Mesenchymal stem cell (in vitro differentiated cells and primary cell): ENCODE measurements at places on chromosomes 16 and 17.
A peak's percentile ranks its signal among the peaks of the same experiment; 100 is the strongest.

- no peak for DNase-seq
Measured at GRCh38 chr16:80107900-80108299, 432.9 kb upstream of the DYNLRB2 start.

DNA sequence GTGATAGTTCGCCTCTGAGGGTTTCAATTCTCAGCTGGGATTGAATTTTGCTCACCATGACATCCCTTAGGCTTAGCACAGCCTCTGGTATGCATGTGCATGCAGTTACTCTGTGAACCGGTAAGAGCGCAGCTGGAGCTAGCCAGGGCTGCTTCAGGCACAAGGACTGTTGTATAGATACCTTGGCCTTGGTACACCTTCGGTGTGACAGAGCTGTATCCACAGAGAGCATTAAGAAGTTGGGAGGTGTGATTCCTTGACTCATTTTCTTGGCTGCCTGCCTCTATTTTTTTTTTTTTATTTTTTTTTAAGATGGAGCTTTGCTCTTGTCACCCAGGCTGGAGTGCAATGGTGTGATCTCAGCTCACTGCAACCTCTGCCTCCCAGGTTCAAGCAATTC lies 2.2 kb upstream of the NUTF2 start:
- peak; percentile 46 for DNase-seq

GRCh38 chr16:24125214-24125613 lies 130.9 kb upstream of the CACNG3 start:
- no peak for DNase-seq

- DNase-seq = peak; percentile 83
Measured at GRCh38 chr17:1730326-1731193, 6.1 kb downstream of the WDR81 start.

GRCh38 chr16:19555938-19556771 lies 652 bp downstream of the VPS35L start:
- DNase-seq = peak; percentile 90

GRCh38 chr16:65038100-65038499 lies 83.8 kb downstream of the CDH11 start:
- DNase-seq = peak; percentile 67

GRCh38 chr17:19384723-19385391 lies 2.1 kb downstream of the MFAP4 start:
- DNase-seq = peak; percentile 75

- peak; percentile 24 for DNase-seq
Measured at GRCh38 chr17:7825206-7825990, 8.6 kb upstream of the KDM6B start.

DNA sequence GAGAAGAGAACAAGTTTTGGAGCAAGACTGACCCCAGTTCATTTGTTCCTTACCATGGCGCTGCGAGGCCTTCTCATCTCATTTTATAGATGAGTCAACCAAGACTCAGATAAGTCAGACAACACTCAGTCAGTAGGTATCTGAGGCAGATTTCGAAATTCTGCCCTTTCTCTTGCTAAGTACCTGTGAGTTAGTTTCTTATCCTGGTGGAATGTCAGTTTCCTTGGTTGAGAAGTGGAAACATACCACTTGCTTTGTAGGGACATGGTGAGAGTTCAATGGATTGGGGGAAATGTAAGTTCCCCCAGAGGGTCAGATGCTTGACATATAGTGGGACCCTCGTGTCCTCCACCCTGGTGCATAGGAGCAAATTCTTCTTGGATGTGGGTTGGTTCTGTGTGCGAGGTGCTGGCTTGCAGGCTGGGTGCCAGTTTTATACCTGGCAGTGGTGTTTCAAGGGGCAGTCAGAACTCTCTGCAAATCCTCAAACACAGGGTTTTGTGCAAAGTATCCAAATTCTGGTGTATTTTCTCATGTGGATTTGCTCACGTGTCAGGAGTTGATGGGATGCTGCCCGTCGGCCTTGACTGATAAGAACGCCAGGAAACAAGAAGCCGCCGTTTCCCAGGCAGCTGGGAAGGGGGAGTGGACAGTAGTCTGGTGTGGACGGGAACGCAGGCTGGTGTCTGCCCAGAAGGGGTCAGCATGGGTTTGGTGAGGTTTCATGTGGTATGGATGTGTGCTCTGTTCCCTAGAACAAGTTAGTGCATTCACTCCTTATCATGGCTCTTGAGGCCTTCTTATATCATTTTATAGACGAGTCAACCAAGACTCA lies 61.1 kb upstream of the CIBAR2 start:
- peak; percentile 91 for DNase-seq
